Left lobe of liver (tissue), 2 donors: ENCODE measurements at places on chromosomes 5 and 9. TPM values are rescaled to one million over a fixed set of nuclear protein-coding genes. Genes with fewer than 3 reads are reported as not detected.

- DNase-seq, result no peak
Observed at GRCh38 chr5:120621339-120621738, 157.2 kb downstream of the PRR16 start.

DNA sequence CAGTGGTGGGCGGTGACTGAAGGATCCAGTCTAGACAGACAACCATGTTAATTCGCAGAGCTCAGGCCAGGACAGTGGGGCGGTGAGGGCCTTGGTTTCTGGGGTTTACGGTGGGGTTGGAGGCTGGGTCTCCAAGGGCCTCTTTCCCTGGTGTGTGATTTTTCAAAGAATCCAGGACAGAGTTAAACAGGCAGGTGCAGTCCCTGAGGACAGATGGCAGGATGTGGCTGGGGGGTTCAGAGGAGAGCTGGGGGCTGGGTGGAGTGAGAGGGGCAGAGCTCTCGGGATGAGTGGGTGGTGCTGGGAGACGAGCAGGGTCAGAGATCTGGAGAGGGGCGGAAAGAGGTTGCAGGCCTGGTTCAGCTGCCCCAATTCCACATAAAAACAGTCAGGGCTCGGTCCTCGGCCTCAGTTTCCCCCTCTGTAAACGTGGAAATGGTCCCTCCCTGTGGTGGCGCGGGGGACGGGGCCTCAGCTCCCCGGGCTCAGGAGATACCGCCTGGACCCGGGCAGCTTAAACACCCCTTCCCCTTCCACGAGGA is 145.9 kb downstream of the GAPVD1 start:
- DNase-seq, result no peak

DNA sequence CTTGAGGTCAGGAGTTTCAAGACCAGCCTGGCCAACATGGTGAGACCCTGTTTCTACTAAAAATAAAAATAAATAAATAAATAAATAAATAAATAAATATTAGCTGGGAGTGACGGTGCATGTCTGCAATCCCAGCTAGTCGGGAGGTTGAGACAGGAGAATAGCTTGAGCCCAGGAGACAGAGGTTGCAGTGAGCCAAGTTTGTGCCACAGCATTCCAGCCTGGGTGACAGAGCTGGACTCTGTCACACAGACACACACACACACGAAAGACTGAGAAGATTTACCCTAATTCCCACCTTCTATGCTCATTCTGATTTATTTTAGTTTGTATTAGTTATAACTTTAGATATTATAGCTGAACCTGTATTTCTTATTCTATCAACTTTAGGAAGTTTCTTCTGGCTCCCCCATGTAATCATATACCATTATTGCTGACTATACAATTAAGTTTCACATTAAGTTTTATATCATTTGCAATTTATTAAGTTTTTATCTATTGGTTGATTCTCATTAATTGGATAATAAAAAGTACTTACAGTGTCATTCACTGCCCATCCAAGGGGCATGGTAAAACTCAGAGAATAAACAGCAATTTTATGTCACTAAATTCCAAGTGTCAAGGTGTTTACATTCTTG is 20.8 kb downstream of the ABHD17B start:
- no peak for DNase-seq

DMRT2 gene
- not detected for total RNA-seq

DNA sequence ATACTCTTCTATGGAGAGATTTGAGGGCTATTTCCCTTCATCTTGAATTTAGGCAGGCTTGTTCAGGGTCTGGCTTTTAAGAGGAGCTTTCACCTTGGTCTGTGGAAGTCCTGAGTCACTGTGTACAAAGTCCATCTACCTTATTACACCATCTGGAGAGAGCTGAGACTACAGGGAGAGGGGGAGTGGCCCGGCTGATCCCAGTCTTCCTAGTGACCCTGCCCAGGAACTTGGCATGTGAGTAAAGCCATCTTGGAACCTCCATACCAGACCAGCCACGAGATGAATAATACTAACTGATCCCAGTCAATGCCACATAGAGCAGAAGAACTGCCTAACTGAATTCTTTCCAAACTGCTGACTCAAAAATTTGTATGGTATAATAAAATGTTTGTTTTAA is 8.4 kb upstream of the IL6ST start:
- DNase-seq, result peak; percentile 59

DNA sequence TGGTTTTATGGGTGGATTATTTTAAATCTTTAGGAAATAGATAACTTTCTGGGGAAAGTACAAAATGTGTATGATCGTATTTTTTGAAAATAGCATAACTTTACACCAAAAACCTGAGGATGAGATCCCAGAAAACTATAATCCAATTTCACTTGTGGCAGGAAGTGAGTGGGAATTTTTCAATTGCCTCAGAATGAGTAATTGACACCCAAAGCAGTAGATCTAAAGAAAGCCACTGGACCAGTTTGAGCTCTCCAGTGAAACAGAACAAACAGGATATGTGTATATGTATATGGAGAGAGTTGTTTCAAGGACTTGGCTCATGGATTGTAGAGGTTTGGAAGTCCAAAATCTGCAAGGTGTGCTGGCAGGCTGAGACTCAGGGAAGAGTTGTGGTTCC is 109.2 kb upstream of the SHB start:
- no peak for DNase-seq

- no peak for DNase-seq
Observed at GRCh38 chr9:131012396-131012917, 3.5 kb downstream of the LAMC3 start.

- DNase-seq, result no peak
Observed at GRCh38 chr9:37873955-37874354, 30.0 kb downstream of the SLC25A51 start.

FOXD4 gene
- total RNA-seq, result not detected

GRCh38 chr9:128396970-128397613 is 23.6 kb upstream of the CERCAM start:
- DNase-seq, result no peak

DNA sequence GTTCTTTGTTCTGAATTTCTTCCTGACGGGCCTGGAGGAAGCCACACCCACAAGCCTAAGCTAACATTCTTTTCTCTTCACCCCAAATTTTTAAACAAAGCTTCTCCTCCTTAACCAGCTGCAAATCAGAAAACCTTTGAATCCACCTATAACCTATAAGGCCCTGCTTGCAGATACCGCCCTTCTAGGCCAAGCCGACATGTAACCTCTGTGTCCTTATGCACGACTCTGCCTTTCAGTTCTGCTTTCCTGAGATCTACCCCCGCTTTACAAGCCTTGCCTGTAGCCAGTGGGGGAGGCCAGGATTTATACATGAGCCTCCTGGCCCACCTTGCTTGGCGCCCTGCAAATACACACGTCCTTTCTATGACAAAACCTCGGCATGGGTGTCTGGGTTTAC is 19.3 kb downstream of the BRD9 start:
- DNase-seq, result no peak

STK32A gene
- total RNA-seq, result 0.23 TPM

HSD17B3 gene
- 1.7 TPM for total RNA-seq

DNA sequence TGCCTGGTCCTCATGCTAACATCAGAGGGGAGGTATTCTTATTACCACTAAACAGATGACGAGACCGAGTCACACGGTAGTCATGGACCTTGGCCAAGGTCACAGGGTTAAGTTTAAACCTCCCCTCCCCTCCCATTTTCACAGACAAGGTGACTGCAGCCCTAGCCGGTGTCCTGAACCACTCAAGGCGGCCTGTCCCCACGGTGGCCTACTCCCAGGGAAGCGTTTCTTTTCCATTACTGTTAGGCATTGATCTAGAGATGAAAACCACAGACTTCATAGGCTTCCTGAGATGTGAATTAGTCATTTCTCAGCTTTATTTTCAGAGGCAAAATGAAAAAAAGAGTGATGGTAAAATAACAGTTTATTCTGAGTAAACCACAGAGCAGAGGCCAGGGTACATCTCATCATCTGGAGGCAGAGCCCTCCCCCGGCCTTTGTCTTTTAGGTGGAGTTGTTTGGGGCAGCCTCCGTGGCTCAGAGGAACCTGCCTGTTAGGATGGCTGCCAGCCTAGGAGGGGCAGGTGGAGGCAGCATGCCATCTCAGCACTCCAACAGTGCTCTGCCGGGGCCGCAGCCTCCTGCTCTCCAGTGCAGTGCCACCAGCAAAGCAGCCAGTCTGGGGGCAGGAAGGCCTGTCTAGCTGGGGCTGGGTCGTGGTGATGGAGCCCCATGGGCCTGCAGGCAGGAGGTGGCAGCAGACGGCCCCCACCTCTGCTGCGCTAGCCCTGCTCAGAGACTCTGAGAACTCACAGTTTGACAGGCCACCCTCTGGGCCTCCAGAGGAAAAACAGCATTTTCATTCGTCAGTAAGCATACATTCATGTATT is 71.2 kb downstream of the RAPGEF1 start:
- no peak for DNase-seq

FOXE1 gene
- total RNA-seq, result not detected

IFNK gene
- not detected for total RNA-seq

SLC1A3 gene
- total RNA-seq, result 5.6 TPM

CARTPT gene
- total RNA-seq, result not detected

GNA14 gene
- total RNA-seq, result 2.5 TPM

- no peak for DNase-seq
Observed at GRCh38 chr5:170599756-170600155, 95.9 kb downstream of the KCNIP1 start.

DNA sequence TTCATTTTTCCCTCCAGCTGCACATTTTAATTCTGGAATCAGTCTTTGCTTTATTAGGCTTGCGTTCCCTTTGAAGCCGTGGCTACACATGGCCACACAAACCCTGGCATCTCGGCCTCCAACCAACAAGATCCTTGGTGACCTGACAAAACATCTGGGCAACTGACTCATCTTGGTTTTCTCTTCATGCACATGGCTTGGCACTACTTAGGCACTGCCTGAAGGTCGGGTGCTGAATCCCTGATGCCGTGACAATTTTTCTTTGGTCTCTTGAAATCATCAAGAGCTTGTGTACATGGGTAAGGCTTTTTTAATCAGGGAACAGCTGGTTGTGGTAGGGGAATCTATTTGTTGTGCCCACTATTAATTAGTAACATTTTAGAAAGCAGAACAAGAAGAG is 16.0 kb upstream of the PAPPA start:
- no peak for DNase-seq

DNA sequence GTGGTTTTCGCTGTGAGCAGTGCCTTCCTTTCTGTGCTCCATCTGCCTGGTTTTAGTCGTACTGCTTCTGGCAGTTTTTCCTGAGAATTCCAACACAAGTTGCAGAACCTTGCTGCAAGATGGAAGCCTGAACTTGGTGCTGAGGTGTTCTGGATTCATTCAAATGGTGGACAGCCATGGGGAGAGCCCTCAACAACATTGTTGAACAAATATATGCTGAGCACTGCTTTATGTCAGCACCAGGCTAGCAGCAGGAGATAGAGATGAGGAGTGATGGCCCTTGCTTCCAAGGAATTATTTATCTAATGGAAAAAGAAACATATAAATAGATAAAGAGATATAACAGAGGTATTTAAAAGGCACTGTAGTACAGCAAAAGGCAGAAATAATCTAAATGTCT is 7.3 kb upstream of the RPS6 start:
- no peak for DNase-seq

- DNase-seq, result no peak
Observed at GRCh38 chr5:177327539-177328522, 16.1 kb upstream of the MXD3 start.

HMCN2 gene
- total RNA-seq, result 3.0 TPM

GRCh38 chr9:93302586-93303257 is 118.8 kb downstream of the WNK2 start:
- peak; percentile 61 for DNase-seq
